Activated CD4-positive, alpha-beta T cell treated with anti-CD3 and anti-CD28 coated beads for 36 hours (primary cell): ENCODE measurements at places on chromosomes 5 and 9. TPM values are rescaled to one million over a fixed set of nuclear protein-coding genes. Genes with fewer than 3 reads are reported as not detected.

Gene AJM1
- total RNA-seq = 4.3 TPM

Gene CCL21
- total RNA-seq = not detected

Gene ASS1
- 8.6 TPM for total RNA-seq

Gene KIF27
- 3.4 TPM for total RNA-seq

Gene IRX1
- total RNA-seq = not detected

Gene STPG3
- total RNA-seq = not detected

Gene SLC27A6
- total RNA-seq = not detected

Gene NMUR2
- not detected for total RNA-seq

Gene LECT2
- not detected for total RNA-seq

Gene RIMOC1
- 25.4 TPM for total RNA-seq

Gene ARSI
- total RNA-seq = not detected

Gene PFN3
- total RNA-seq = not detected

GRCh38 chr9:94553029-94553938 lies 1.6 kb upstream of the PCAT7 start:
- DNase-seq = no peak

GRCh38 chr9:13529321-13530104 lies 250.0 kb upstream of the MPDZ start:
- DNase-seq = no peak

DNA sequence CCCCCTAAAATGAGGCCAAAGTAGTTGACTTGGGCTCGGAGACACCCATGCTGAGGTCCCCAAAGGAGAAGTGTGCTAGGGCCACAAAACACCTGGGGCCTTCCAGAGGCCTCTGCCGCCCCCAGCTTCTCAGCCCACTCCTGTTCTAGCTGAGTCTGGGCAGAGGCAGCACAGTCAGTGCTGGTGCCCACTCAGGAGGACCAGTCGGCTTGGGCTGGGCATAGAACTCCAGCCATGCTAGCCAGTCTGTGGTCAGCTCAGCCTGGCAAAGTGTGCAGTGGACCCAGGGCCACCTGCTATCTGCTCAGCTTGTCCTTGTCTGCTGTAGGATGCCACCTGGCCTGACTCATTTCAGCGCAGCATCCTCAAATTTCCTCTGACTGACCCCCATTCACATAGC lies 254.6 kb downstream of the FSTL4 start:
- no peak for DNase-seq

DNA sequence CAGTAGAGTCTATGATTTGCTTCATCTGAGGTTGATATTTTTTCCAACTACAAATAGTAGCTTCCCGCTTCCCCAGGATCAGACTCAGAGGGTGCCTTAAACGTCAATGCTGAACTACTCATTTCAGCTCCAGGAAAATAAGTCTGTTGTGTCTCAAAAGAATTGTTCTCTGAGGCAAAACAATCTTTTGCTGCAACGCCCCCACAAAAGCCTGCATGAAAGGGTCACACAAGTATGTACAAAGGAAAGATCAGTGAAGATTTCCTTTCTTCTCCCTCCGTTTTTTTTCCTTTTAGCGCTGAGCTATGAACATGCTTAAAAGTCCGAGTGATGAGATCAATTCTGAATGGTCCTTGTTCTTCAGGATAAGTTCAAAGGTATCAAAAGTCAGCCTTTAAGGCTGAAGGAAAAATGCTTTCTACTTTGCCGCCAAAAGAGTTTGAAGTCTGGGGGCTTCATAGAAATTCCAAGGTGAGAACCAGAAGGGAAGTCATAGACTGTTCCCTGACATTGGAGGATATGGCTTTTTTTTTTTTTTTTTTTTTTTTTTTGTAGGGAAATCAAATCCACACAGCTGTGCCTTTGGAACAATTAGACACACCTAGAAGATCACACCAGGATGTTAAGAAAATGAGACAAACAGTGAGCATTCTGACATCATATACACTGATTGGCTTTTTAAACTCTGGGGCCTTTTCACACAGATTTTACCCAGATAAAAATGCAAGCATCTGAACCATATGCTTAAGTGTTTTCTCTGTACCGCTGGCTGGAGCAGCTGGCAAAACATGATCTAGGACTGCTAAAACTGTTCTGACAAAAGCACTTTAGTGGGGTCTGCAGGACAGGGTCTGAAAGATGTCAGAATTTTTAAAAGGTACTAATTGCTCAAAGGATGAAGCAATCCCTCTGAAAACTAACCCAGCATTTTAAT lies 329.3 kb downstream of the ENC1 start:
- DNase-seq = no peak

DNA sequence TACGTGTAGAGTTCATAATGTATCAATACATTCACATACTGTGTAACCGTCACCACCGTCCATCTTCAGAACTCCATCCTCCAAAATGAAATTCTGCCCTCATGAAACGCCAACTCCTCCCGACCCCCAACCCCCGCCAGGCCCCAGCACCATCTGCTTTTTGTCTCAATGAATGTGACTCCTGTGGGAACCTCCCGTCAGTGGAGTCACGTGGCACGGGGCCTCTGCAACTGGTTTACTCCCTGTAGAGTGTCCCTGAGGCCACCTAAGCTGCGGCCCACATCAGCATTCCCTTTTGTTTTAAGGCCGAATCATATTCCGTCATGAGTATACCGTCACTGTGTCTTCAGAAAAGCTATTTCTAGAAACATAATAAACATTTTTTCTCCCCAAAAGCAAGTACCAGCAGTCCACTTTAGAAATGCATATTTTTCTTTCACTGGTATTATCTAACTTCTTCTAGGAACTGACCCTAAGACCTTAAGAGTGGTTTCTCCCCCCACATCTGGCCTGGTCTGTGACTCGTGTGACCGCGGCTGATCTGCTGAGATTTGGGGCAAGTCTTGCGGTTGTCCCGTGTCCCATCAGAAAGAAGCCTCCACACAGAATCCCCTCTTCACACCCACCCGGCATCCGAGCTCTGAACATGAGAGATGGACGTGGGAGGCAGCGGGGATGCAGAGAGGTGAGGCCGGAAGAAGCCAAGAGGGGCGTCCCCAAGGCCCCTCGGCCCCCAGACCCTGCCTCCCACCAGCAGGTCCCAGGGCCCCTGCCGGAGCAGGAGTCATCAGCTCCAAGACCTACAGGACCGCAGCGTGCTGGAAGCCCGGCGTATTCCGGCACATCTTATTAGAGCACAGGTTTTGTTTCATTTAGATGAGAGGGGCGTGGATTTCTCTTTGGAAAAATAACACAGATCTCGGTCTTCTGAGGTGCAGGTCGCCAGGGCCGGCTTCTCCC lies 38.3 kb downstream of the SLC6A3 start:
- DNase-seq = no peak

- DNase-seq = no peak
Measured at GRCh38 chr5:139664727-139665351, 16.7 kb downstream of the CXXC5 start.

- DNase-seq = peak; percentile 69
Measured at GRCh38 chr5:56669534-56670483, 145.5 kb upstream of the MAP3K1 start.

DNA sequence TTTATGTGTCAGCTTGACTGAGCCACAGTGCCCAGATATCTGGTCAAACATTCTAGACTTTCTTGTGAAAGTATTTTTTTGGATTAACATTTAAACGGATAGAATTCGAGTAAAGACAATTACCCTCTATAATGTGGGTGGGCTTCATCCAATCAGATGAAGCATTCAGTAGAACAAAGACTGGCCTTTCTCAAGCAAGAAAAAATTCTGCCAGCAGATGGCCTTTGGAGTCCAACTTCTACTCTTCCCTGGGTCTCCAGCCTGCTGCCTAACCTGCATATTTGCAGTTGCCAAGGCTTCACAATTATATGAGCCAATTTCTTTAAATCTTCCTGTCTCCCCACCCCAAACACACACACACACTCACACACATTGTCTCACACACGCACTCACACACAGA lies 86.4 kb downstream of the MED10 start:
- DNase-seq = peak; percentile 24

DNA sequence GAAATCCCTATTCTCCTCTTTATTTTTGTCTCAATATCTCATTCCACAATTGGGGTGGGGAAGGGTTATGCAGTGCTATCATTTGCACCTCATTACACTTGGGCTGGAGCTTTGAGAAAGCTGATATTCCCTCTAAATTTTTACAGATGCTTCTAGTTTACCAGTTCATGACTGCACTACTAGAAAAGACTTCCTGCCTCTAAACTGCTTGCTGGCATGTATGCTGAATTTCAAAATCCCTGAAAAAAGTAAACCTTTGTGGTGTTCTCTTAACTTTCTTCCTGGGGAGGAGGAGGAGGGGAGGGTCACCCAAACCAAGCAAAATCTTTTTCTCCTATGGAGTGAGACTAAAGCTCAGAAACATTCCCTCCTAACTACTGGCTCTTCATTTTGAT lies 45.1 kb downstream of the BNC2 start:
- DNase-seq = no peak

DNA sequence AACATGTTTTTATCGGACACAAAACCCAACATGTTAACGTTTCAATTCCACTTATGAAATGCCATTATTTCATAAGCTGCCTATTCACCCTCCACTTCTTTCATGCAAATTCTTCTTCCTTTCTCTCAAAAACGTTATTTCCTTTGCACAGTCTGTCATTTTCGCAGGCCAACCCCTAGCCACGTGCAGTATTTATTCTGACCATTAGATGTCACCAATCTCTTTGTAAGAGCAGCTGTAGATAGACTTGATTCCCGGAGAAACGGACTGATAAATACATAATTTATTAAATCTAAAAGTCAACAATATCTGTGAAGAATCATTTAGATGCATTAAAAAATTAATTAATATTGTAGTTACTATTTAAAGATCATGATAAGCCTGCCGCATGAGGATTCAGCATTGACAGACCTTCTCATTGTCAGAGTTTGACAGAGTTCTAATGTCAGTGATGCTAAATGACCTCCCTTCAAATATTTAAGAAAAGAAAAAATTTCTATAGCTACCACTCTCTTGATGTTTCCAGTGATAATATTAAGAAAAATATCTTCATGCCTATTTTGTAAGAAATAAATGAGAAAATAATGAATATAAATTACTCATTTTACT lies 933.6 kb downstream of the CDH12 start:
- DNase-seq = peak; percentile 6

DNA sequence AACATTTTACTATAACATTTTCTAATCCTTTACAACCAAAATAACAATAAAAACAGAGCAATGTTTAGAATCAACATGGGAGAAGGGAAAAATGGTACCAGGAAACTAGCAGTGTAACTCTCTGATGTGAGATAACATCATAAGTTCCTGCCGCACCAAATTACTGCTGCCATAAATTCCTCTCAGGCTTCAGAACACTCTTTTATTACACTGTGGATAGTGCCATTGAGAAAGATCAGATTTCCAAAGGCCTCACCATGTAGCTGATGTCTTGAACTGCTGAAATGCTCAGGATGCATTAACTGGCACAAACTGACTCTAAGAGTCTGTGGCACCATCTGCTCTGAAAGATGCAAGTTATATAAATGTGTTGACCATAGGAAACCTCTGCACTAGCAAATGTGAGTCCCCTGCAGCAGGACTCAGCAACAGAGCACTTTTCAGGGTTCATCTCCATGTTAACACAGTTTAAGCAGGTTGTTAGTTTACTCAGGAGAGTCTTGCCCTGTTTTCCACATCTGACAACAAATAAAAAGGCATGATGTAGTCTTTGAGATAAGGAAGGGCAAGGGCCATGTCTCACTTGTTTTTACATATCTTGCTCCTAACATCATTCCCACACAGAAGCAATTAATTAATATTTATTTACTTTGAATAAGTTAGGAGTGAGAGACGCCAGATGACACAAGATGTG lies 218.1 kb downstream of the CETN3 start:
- DNase-seq = no peak

DNA sequence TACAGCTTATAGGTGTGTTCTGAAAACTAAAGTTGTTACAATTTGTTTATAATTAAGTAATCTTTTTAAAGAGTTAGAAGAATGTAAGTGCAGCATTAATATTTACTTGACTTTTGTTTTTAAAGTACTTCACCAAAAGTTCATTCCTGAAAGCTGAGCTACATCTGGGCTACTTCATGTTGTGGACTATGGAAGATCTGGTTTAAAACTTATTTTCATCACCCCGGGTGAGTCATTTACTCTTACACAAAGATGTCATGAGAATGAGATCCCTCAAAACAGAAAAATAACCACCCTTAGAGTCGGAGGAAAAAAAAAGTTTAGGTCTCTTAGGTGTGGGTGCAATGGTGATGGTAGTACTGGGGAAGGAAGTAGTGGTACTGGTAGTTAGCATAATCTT lies 5.1 kb downstream of the POU5F2 start:
- DNase-seq = no peak
